ENCODE measurements at places on chromosomes 11 and 22.

DNA sequence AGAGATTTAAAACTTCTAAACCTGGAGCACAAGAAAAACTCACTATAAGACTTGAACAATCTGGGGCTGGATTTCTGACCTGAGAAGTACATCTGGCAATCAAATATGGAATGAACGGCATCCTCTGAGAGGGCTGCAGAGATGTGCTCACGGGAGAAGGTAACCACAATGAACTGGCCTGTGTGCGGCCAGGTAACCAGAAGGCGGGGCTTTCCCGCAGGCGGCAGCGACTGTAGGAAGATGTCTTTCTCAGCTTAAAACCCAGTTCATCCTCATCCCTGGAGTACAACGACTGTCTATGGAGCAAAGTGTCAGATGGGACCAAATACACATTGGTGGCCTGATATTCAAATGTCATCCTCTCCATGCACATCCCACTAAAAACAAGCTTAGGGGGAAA is 24.5 kb downstream of the MICAL3 start:
- no peak for DNase-seq

DNA sequence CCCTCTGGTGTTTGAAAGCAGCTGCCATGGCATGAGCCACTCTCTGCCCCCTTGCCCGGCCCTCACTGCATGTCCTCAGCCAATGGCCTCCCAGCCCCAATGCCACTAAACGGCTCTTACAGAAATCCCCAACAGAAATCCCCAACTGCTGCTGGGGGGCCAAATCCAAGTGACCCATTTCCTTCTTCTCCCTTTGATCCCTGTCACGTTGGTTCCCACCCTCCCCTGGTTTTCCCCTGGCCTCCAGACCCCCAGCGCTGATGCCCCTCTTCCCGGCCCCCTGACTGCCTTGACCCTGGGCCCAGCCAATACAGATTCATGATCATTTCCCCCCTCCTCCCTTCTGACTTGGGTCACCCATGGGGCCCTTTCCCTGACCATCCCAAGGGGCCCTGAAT is 30.9 kb downstream of the IGLL1 start:
- DNase-seq = peak; percentile 2

- DNase-seq = no peak
Observed at GRCh38 chr11:16924462-16924825, 89.8 kb downstream of the PLEKHA7 start.

- DNase-seq = no peak
Observed at GRCh38 chr11:12749442-12749841, 75.2 kb downstream of the TEAD1 start.

DNA sequence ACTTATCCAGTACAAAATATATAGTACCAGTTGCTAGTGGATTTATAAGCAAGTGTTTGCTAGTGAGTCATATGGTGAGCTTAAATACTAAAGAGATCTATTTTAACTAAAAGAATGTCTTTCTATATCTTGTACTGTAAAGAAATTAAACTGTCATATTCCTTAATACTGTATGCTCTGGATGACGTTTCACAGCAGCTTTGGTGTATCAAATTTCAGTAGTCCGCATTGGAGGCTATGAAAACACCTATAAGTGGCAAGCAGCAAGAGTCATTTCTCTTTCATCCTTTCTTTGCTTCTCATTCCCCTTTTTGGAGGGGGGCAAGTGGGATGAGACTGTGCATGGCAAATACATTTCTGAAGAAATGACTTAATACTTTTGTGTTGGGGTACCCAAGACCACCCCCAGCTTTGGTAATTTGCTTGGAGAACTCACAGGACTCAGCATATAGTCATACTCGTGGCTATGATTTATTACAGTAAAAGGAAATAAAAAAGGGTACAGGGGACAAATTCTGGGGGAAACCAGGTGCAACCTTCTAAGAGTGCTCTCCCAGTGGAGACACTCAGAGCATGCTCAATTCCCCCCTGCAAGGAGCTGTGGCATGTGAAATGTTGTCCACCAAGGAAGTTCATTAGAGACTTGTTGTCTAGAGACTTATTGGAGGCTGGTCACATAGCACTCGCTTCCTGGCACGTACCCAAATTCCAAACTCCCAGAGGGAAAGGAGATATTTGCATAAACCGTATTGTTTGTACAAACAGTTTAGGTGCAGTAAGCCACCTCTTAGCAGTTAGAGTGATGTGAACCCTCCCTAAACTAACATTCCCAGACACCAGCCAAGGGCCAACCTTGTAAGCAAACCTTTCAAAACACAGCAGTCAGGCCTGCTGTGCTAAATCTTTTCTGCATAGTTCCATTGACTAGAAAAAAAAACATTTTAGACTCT is 210.8 kb downstream of the PGR start:
- peak; percentile 63 for DNase-seq

DNA sequence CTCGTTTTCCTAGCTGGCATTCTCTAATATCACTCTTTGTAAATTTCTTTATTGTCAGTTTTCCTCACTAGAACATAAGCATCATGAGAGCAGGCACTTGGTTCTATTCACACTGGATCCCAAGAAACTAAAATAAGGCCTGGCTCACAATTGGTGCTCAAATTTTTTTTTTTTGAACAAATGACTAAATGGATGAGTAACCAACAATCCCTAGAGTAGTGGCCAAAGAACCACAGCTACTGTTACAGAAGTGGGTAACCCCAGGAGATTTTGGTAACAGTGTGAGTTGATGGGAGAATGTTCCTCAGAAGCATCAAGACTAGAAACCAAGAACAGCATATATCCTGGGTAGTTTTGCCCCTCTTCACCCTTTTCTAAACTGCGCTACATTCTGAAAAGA is 572.6 kb downstream of the INSC start:
- no peak for DNase-seq

- no peak for DNase-seq
Observed at GRCh38 chr11:75236062-75236461, 4.5 kb upstream of the TPBGL start.

DNA sequence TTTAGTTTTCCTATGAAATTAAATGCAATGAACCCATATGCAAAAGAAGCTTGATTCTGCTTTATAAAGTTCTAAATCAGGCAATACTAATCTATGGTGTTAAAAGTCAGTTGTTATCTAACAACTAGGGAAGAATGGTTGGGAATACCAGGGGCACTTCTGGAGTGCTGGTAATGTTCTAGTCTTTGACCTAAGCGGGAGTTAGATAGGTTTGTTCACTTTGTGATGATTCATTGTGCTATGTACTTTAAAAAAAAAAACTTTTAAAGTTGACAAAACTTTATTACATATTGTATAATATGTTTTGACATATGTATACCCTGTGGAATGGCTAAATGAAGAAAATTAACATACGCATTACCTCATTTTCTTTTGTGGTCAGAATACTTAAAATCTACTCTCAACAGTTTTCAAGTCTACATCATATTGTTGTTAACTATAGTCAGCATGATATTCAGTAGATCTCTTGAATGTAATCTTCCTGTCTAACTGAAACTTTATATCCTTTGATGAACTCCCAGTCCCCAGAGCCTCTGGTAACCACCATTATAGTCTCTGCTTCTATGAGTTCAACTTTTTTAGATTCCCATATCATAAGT is 39.2 kb downstream of the BIRC2 start:
- DNase-seq = no peak

DNA sequence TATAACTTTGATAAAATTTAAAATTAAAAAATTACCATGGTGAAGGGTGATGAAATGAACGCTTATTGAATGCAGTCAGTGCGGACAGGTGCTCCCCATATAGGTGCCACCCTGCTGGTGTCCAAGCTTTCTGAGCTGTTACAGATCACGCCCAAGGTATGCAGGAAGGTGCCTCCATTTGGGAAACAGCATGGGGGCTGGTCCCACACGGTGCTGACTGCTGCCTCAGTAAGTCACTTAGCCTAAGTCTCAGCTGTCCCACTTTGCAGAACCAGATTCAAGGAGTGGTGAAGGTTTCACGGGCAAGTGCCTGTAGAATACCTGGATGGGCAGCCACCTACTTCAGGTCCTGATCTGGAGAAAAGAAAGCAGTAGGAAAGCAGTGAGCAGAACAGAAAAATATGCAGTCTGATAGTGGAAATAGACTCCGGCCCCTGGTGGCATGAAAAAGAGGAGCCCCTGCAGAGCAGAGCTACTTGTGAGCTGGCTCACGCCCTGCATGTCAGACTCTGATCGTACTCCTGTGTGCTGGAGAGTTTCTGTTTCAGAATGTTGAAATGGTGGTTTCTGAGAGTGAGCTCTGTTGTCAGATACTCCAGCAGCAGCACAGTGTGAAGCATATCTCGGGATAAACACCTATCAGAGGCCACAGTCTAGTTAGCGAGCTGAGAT is 33.2 kb downstream of the ADORA2A start:
- DNase-seq = no peak

DNA sequence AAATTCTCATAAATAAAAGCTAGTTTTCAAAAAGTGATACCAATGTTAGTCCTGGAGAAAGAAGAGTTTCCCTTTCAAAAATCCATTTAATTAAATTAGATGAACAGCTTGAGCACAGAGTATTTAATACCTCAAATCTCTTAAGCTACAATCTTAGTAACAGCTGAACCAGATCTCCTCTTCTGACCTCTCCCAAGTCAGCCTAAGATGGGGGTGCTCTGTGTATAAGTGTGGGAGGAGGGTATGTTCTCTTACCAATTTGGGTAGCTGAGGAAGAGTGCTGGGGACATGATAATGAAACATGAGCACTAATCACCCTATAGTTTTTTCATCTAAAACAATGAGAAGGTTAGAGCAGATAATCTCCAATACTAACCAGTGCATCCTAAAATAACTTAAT is 9.6 kb downstream of the TPH1 start:
- DNase-seq = no peak

GRCh38 chr11:28412029-28412428 is 303.8 kb downstream of the METTL15 start:
- DNase-seq = no peak

DNA sequence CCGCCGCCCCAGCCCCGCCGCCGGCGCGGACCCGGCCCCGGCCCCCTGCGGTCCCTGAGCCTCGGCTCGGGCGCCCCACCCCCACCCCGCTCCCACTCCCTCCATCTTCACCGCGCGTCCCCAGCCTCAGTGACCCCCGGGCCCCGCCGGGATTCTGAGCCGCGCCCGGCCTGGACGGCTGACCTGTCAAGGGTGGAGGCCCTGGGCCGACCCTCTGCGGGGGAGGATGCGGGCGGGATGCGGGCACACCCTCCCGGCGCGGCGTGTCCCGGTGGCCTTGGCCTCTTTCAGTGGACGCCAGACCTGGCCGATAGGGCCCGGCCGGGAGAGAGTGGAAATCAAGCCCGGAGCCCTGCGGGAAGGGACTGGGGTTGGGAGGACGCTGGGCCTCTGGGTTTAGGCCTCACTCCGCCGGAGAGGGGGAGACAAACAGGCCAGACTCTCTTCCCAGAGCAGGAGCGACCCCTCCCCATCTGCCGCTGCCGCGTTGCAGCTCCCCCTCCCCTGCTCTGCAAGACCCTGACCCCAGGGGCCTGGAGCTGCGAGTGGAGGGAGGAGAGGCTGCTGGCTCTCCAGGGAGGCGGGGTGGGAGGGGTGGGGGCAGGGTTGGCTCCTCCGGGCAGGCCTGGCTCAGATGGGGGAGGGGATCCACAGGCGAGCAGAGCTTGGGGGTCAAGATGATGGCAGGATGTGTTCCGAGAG is 525 bp downstream of the MAPK8IP2 start:
- peak; percentile 76 for DNase-seq

DNA sequence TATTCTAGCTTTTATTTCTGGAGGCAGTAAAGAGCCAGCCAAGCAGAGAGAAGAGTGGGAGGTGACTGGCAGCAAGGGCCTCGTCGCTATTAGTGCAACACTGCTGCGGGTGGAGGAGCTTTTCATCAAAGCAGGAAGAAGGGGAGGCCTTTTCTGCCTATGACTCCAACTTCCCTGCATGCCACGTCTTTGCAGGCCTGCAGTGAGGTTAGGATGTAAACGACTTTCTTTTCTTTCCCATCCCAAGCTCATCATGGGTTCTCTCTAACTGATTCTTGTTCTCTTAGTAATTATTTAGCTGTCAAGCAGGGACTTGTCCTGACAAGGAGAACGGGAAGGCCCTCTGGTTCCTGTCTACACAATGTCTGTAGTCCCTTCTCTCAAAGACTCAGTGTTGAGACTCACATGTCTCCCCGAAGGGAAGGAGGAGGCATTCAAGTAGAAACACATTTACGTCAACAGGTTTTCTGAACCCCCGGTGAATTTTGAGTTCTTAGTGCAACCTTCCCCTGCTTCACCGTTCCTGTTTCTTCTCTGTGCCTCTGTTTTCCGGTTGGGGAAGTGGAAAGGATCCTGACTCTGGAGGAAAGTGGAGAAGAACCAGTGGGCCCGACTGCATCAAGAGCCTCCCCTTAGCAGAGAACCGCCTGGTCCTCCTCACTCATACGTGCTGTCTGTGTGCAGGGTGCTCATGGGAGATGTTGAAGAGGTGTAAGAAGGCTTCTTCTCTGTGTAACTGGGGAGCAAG is 56.9 kb downstream of the PACS1 start:
- DNase-seq = peak; percentile 53

- DNase-seq = no peak
Observed at GRCh38 chr22:24474221-24474620, 20.9 kb upstream of the UPB1 start.

- DNase-seq = no peak
Observed at GRCh38 chr22:27318516-27318915, 483.0 kb downstream of the MN1 start.

- DNase-seq = no peak
Observed at GRCh38 chr11:132632641-132633124, 899.6 kb downstream of the OPCML start.

DNA sequence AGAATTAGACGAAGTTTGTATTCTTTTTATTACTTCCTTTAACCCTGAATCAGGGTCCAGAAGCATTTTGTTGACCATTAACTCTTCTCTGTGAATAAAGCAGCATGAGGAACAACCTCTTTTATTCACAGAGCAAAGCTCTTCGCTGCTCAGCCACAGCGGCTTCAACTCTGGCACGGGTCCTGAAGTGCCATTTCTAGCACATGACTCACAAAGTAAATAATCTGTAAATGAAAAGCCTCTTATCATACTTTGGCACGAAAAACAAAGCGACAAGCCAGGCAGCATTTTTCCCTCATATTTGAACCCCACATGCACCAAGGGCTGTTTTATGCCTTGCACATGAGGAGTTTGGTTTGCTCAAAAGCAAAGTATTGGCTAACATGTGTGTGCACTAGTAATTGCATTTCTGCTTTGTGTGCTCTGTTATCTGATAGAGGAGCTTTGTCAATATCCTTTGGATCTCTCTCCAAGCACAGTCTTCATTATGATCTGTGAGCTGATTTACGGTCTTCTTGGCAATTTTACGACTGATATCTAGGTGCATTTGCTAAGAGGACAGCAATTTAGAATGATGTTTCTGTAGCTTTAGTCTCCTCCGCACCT is 33.0 kb upstream of the APOBEC3A start:
- peak; percentile 34 for DNase-seq

DNA sequence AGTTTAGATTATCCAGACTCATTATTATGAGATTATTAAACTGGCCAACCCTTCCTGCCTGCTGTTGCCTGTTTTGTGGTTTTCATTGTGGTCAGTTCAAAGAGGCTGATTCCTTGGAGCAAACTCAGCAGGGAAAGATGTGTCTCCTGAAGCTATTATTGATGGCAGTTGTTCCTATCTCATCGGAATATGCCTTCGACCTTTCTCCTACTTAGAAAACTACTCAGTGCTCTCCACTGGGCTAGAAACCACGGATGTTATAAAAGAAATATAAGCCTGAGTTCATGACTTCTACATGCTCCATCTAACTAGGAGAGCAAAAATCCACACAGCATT is 80.2 kb upstream of the NAV2 start:
- DNase-seq = no peak
